ENCODE measurements at places on chromosomes 4 and X. TPM values are rescaled to one million over a fixed set of nuclear protein-coding genes. Genes with fewer than 3 reads are reported as not detected.

SPANXA1 gene
- polyA plus RNA-seq = not detected

ADRA2C gene
- not detected for polyA plus RNA-seq

NPY2R gene
- polyA plus RNA-seq = not detected

GRCh38 chr4:136113921-136114320 is 1418.4 kb downstream of the PCDH18 start:
- no peaks in the 10 kb centered on the region for H3K36me3 ChIP-seq
- DNase-seq = no peak
- no peak overlapping the region for H3K27ac ChIP-seq
- H3K4me3 ChIP-seq = no peak overlapping the region
- no peaks in the 10 kb centered on the region for H3K4me1 ChIP-seq

GAGE1 gene
- not detected for polyA plus RNA-seq

TMEM47 gene
- polyA plus RNA-seq = not detected

- peak overlapping the region; percentile 95 for H3K4me3 ChIP-seq
- H3K27me3 ChIP-seq = peaks cover 28% of the 10 kb centered on the region
- peak; percentile 38 for DNase-seq
- peak overlapping the region; percentile 98 for H3K27ac ChIP-seq
- peaks cover 76% of the 10 kb centered on the region for H3K4me1 ChIP-seq
These were observed 1.9 kb downstream of the RNF4 start for GRCh38 chr4:2470791-2471190.

All from immature natural killer cell (primary cell).